ENCODE measurements at places on chromosomes 5 and 9.

- DNase-seq: no peak
Observed at GRCh38 chr5:16025681-16026080, 153.9 kb downstream of the MARCHF11 start.

GRCh38 chr5:150401376-150402228 lies 11.1 kb downstream of the CD74 start:
- DNase-seq: no peak

DNA sequence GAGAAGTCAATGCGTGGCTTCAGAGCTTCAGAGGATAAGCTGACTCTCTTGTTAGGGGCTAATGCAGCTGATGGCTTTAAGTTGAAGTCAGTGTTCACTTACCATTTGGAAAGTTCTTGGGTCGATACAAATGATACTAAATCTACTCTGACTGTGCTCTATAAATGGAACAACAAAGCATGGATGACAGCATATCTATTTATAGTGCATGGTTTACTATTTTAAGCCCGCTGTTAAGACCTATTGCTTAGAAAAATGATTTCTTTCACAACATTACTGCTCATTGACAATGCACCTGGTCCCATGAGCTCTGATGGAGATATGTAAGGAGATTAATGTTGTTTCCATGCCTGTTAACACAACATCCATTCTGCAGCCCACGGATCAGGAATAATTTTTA lies 435.7 kb downstream of the MAT2B start:
- DNase-seq: no peak

DNA sequence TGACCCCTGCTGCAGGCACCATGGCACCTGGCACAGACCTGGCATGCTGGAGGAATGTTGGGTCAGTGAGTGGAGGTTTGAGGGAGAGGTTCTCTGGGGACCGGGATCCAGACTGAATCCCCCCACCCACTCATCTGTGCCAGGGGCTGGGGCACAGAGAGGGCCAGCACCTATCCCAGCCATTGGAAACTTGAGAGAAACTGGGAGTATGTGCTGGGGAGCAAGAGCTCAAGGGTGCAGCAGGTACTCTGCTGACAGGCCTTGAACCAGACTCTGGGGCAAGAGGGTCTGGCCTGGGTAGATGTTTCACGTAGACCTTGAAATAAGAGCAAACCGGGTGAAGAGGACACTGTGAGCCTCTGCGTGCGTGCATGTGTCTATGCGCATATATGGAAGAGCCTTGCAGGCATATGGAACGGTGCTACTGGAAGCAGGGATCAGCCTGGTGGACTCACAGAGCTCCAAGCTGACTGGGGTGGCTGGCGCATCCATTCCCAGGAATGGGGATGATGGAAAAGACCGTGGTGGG lies 8.8 kb downstream of the FGF18 start:
- no peak for DNase-seq

DNA sequence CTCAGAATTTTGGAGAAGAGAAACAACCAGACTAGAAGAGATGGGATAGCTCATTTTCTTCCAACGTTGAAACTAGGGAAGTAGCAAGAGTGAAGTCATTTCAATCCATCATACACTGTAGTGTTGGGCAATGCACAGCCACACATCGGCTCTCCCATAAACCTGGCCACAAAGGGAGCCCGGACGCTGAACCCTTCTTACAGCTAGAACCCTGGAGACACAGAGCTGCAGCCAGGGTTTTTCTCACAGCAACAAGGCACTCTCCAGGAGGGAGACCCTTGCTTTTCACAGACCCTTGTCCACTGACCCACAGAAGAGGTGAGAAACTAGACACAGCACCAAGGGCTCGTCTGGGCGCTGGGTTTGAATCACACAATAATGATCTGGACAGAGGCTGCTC lies 101.4 kb upstream of the FSTL4 start:
- no peak for DNase-seq

DNA sequence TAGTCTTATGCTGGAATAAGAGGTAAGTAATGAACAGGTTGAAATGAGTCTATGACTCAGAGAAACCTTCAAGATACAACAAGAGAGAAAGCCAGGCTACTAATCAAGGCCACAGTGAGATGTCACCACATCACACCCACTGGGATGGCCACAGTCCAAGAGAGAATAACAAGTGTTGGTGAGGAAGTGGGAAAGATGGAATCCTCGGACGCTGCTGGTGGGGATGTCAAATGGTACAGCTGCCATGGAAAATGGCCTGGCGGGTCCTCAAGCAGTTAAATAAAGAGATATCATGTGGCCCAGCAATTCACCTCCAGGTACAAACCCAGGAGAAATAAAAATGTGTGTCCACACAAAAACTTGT lies 41.9 kb upstream of the NEURL1B start:
- DNase-seq: no peak

- DNase-seq: no peak
Observed at GRCh38 chr5:159877894-159878448, 38.3 kb upstream of the ADRA1B start.

- DNase-seq: no peak
Observed at GRCh38 chr9:82560457-82560904, 502.5 kb downstream of the RASEF start.

DNA sequence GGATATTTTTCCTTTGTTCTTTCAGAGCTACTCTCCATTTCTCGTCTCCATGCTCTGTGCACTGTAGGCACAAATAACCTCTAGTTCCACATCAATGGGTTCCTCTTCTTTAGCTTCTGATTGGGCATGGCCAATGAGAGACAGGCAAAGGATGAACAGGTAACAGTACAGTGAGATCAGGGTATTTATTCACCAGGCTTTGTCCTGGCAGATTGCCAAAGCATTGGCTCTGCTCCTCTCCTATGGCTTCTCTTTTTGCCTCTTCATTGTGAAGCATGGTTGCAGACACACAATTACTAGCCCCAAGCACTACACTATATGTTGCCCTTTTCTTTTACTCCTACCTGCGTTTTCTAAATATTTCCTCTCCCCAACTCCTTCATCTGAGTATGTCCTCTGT lies 215.1 kb upstream of the ARRDC3 start:
- no peak for DNase-seq

DNA sequence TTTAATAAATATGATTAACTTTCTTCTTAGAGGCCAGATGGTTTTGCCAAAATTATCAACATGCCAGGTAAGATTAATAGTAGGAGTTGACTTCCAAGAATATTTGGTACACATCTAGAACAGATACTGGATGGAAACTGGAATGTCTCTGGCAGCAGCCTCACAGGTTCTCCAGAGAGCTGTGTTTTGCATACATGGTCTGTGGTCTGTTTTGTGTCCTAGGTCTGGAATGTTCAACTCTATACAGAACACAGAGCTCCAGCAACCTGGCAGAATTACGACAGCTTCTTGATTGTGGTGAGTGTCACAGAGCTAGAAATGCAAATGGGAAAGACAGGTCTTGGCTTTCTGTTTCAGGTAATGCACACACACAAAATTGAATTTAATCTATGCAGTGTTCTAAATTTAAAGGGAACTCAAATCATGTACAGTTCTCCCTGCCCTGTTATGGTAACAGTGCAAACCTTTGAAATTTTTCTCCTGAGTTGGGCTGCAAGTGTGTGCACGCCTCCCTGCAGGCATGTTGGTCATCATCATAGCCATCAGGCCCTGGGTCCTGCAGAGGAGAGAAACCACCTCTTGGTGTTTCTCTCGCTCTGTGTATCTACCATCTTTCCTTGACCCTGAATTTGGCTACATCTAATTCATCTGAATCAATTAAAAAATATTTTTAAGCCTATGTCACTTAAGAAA lies 58.3 kb downstream of the PIK3R1 start:
- DNase-seq: no peak

DNA sequence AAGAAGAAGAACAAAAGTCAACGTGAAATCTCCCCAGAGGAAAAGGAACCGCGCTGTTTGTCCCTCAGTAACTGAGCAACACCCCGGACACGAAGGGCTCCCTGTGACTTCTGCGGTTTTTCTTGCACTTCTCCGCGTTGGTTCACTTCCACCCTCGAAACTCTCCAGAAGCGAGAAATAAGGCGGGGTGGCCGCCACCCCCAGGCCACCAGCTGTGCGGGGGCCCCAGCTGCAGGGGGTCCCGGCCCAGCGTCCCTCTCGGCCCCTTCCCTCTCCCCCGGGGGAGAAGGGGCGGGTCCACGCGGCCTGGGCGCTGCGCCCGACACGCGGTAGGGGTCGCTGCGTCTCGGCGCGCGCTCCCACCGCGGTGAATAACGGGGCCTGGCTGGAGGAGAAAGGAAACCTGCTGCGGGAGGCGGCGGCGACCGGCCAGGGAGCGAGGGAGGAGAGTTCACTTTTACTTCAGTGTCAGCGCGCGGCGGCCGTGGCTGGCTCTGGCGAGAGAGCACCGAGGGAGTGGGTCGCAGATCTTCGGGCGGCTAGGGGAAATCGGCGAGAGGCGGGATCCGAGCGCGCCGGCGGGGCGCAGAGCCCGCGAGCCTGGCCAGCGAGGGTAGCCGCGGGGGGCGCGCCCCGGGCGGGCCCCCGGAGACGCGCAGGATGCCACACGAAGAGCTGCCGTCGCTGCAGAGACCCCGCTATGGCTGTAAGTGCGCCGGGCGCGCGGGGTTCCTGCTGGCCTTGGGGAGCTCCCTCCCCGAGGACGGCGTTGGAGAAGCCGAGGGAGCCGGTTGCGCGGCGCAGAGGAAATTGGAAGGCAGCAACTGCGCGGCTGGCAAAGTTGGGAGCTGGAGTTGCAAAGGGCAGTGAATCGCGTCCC lies at the start of gene IQGAP2:
TSS of gene IQGAP2 (plus strand) at position 400 of the 880 bp plus-strand sequence. CDS start at position 661, 261 bp downstream.
- DNase-seq: peak; percentile 84

GRCh38 chr9:28155067-28155466 lies 581.8 kb upstream of the C9orf72 start:
- no peak for DNase-seq

GRCh38 chr5:17255471-17256021 lies 38.1 kb downstream of the BASP1 start:
- no peak for DNase-seq

GRCh38 chr9:89945133-89945532 lies 340.3 kb downstream of the GADD45G start:
- DNase-seq: no peak

DNA sequence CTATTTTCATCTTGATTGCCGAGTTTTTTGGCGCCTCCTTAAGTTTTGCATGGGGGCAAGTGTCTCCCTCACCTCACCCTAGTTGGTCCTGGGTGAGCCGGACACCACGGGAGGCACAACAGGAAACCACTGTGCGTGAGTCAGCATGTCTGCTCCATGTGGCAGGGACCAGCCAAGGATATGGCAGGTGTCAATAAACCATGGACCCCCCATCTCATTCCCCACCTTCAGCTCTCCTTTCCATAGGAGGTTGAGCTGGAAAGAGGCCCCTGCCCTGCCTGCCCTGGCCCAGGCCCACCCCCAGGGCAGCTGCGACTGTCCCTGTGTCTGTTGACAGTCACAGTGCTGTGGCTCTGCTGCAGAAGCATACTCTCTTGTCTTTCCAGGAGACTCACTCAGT lies 3.1 kb downstream of the SPACA9 start:
- DNase-seq: no peak

GRCh38 chr5:14489643-14490042 lies 91.9 kb upstream of the OTULINL start:
- no peak for DNase-seq

DNA sequence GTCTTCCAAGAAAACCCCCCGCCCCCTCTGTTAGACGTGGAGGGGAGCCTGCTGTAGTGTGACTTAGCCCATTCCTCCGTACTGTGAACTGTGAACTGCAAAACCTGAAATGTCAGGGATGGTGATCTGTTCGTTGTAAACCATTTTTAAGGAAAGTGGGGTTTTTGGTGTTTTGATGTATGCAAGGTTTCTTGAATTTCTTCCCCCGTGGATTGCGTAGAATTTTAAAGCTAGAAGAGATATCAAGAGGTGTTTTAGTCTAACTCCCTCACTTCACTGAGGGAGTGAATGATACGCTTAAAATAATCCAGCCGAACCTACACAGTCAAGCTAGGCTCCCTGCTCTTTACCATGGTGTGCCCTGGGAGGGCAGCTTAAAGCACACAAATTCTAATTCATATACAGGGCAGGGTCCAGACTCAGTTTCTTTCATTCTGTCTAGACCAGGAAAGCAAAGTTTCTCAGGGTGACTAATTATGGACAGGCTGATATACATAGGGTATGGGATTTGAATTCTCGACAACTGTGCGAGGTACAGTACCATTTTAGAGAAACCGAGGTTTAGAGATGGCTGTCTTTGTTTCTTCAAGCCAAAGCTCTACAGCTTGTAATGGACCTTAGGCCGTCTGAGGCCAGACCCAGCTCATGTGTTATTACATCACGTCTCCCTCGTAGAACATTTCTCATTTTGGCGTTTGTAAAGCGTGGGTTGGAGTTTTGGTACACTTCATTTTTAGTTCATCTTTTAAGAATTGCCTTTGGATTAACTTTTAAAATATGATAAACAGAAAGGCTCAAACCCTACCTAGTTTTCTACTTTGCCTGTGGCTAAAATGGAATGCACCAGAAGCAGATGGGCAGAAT lies 2.7 kb downstream of the PTGER4 start:
- DNase-seq: peak; percentile 25

- no peak for DNase-seq
Observed at GRCh38 chr9:7228726-7229125, 471.0 kb downstream of the KDM4C start.

- DNase-seq: no peak
Observed at GRCh38 chr9:115300874-115301273, 182.9 kb upstream of the TNC start.

GRCh38 chr5:1002271-1002546 lies 6.4 kb upstream of the NKD2 start:
- no peak for DNase-seq

- DNase-seq: peak; percentile 99
Observed at GRCh38 chr9:126804696-126805553, at the start of gene ZBTB43. Gene ZBTB43, plus strand, starts transcription at chr9:126805040. Its CDS starts 27,470 bp downstream, at chr9:126832510.

- no peak for DNase-seq
Observed at GRCh38 chr5:109170629-109171350, 239.0 kb downstream of the PJA2 start.

DNA sequence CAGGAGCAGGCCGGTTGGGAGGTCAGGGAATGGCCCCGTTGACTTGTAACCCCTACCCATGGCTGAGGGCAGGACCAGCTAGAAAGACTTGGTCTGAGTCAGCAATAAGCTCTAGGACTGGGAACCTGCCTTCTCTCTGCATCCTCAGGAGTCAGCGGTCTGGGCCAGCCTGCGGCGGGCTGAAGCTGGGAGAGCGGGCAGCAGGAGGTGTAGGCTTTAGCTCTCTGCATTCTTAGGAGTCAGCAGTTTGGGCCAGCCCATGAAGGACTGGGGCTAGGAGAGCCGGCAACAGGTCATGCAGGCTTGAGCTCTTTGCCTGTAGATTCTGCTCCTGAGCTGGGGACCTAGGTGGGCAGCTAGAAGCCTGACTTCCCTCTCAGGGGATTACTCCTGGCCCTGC lies 6.4 kb upstream of the SMIM32 start:
- DNase-seq: no peak

DNA sequence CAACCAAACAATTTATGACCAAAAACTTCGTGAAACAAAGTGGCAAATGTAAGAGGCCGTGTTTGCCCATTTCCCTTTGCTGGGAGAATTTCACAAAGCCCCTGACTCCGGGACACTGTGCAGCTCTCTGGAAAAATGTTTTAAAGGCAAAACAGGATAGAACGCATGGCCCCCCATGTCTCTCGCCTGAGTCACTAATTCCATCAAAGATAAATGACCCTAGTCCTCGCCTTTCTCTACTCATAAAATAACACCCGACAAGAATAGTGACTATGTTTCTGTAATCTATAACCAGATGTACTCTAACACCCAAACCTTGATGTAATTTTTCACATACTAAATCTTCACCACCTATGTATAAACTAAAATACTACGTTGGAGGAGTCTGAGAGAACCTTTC lies 55.7 kb upstream of the SAP30L start:
- no peak for DNase-seq

- no peak for DNase-seq
Observed at GRCh38 chr5:171747061-171747859, 38.4 kb upstream of the SMIM23 start.

- DNase-seq: no peak
Observed at GRCh38 chr9:75810063-75810462, 80.4 kb upstream of the PCSK5 start.

- no peak for DNase-seq
Observed at GRCh38 chr5:83156001-83156400, 78.7 kb downstream of the XRCC4 start.

Measured in stimulated activated CD4-positive, alpha-beta T cell treated with anti-CD3 and anti-CD28 coated beads, Interleukin-15, amount 100 ng/mL, for 24 hours (primary cell).